ENCODE measurements at places on chromosomes 6 and 20.

DNA sequence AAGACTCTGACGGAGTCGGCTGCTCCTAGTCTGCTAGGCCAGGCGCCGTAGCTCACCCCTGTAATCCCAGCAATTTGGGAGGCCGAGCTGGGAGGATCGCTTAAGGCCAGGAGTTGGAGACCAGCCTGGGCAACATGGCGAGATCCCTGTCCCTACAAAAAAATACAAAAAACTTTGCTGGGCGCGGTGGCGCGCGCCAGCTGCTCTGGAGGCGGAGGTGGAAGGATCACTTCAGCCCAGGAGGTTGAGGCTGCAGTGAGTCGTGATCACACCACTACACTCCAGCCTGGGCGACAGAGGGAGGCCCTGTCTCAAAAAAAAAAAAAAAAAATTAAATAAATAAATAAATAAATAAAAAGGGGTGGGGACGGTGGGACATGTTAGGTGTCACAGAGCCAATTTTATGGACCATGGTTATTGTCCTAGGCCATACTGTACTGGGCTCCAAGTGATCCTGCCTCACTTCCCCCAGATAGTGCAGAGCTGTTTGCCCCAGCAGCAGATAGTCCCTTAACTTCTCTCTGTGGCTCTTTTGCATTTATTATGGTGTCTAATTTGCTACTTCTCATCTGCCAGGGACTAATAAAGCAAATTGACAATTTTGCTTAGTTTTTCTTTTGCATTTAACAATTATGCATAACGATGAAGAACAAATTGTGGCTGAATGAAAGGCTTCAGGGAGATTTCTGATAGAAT, 5.2 kb downstream of the PI16 start:
- no peaks in the 10 kb centered on the region for H3K36me3 ChIP-seq
- no peak for DNase-seq
- H3K4me3 ChIP-seq: no peak overlapping the region
- peaks cover 11% of the 10 kb centered on the region for H3K4me1 ChIP-seq
- H3K27ac ChIP-seq: peak overlapping the region; percentile 17

GRCh38 chr6:112123982-112124381, 36.6 kb downstream of the FAM229B start:
- H3K27me3 ChIP-seq: no peaks in the 10 kb centered on the region
- H3K4me3 ChIP-seq: no peak overlapping the region
- no peaks in the 10 kb centered on the region for H3K4me1 ChIP-seq

- no peak for DNase-seq
- H3K27ac ChIP-seq: peak overlapping the region; percentile 30
- H3K27me3 ChIP-seq: no peaks in the 10 kb centered on the region
- no peak overlapping the region for H3K4me3 ChIP-seq
- peaks cover 23% of the 10 kb centered on the region for H3K4me1 ChIP-seq
- H3K36me3 ChIP-seq: no peaks in the 10 kb centered on the region
Observed at GRCh38 chr6:139522511-139523220, 148.2 kb upstream of the CITED2 start.

GRCh38 chr20:58215116-58215515, 13.3 kb downstream of the ANKRD60 start:
- DNase-seq: peak; percentile 68
- no peak overlapping the region for H3K4me3 ChIP-seq
- H3K27ac ChIP-seq: no peak overlapping the region

GRCh38 chr6:1622220-1622850, 12.6 kb downstream of the FOXC1 start:
- peak; percentile 35 for DNase-seq
- H3K4me3 ChIP-seq: no peak overlapping the region
- no peaks in the 10 kb centered on the region for H3K4me1 ChIP-seq
- H3K27ac ChIP-seq: no peak overlapping the region
- no peaks in the 10 kb centered on the region for H3K27me3 ChIP-seq

DNA sequence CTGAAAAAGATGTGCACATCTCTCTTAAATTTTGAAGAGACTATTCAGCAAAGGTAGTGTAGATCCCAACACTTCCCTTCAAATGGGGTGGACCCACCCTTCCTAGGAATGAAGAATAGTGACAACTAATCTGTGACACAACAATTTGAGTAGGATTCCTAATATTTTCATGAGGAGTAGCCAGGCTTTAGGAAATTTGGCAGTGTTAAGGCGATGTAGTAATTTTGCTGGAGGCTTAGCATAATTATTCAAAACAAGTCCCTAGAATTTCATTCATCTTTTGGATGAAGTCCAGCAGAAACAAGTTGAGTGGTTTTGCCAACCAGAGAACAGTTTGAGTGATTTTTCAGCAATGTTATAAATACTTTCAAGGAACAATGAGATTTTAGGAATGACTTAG, 52.4 kb downstream of the ELOVL4 start:
- H3K4me3 ChIP-seq: no peak overlapping the region
- peaks cover 20% of the 10 kb centered on the region for H3K4me1 ChIP-seq
- H3K27me3 ChIP-seq: no peaks in the 10 kb centered on the region

DNA sequence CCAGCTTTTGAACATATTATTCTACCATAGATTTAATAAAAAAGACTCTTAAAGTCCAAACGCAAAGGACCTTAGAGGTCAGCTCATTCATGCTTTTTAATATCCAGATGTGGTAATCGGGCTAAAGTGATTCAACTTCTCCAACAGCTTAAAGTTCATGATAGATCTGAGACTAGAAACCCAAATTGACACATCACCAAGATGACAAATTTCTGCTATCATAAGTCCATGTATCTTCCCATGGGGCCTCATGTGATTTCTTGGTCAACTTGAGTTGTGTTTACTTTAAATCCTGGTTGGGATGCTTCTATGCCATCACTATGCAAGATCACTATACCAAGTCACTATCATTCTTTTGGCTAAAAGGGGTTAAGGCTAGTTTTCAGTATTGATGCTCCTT, 56.0 kb downstream of the SLC24A3 start:
- DNase-seq: no peak
- no peaks in the 10 kb centered on the region for H3K4me1 ChIP-seq
- H3K27ac ChIP-seq: no peak overlapping the region
- peaks cover 6% of the 10 kb centered on the region for H3K27me3 ChIP-seq

GRCh38 chr20:47181056-47181862, 175.2 kb downstream of the ZMYND8 start:
- H3K27me3 ChIP-seq: no peaks in the 10 kb centered on the region
- DNase-seq: peak; percentile 87
- no peaks in the 10 kb centered on the region for H3K4me1 ChIP-seq
- no peaks in the 10 kb centered on the region for H3K36me3 ChIP-seq
- H3K27ac ChIP-seq: no peak overlapping the region
- no peak overlapping the region for H3K4me3 ChIP-seq

GRCh38 chr20:10788877-10789276, 115.1 kb upstream of the JAG1 start:
- peaks cover 14% of the 10 kb centered on the region for H3K4me1 ChIP-seq
- H3K36me3 ChIP-seq: no peaks in the 10 kb centered on the region
- no peak for DNase-seq
- H3K4me3 ChIP-seq: no peak overlapping the region
- H3K27me3 ChIP-seq: no peaks in the 10 kb centered on the region

DNA sequence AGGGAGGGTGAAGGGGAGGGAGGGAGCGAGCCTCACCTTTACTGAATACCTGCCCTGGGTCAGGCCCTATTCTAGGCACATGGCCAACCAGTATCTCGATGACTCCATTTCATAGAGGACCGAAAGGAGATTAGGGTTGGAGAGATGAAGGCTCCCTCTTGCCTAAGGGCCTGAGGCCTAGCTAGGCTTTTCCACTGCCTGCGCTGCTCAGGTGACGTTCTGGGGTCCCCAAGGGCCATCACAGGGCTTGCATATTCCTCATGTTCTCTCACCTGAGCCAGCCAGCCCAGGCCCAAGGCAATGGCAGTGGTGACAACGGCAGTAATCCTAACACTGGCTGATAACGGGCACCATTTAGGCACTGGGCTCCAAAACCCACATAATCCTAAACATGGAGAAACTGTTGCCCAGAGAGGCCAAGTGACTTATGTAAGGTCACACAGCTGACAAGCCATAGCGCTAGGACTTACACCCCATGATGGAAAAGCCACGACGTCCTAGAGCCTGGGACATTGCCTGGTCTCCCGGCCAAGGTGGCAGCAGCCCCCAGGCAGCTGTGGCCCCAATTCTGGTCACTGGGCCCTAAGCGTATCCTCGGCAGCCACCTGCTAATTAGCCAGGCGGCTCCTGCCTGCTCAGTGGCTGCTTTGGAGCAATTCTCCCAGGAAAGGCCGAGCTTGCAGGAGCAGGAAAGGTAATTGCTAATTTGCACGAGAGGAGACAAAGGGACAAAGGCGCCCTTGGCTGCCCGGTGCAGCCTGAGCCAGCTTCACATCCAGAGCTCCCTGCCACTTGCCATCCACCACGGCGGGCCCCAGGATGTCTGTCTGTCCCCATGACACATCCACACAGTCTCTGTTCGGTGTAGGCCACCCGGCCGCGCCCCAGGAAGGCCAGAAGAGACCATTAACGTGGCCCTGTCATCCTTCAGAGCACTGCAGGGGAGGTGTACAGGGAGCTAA, 21.5 kb downstream of the NOL4L start:
- H3K4me1 ChIP-seq: no peaks in the 10 kb centered on the region
- no peak overlapping the region for H3K4me3 ChIP-seq
- no peak overlapping the region for H3K27ac ChIP-seq
- DNase-seq: peak; percentile 79
- H3K27me3 ChIP-seq: no peaks in the 10 kb centered on the region

DNA sequence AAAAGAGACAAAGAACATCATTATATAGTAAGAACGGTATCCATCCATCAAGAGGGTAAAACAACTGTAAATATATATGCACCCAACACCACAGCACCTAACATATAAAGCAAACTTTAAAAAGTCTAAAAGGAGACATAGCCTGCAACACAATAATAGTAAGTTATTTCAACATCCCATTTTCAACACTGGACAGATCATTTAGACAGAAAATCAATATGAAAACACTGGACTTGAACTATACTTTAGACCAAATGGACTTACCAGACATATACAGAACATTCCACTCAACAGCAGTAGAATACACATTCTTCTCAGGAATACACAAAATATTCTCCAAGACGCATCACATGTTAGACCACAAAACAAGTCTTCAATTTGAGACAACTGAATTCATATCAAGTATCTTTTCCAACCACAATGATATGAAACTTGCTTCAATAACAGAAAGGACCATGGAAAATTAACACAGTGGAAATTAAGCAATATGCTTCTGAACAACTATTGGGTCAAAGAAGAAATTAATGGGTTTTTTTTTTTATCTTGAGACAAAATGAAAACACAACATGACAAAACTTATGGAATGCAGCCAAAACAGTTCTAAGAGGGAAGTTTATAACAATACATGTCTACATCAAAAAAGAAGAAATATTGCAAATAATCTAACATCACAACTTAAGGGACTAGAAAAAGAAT, 23.9 kb upstream of the ASF1A start:
- no peak for DNase-seq
- H3K27me3 ChIP-seq: no peaks in the 10 kb centered on the region
- no peaks in the 10 kb centered on the region for H3K4me1 ChIP-seq
- no peak overlapping the region for H3K27ac ChIP-seq

DNA sequence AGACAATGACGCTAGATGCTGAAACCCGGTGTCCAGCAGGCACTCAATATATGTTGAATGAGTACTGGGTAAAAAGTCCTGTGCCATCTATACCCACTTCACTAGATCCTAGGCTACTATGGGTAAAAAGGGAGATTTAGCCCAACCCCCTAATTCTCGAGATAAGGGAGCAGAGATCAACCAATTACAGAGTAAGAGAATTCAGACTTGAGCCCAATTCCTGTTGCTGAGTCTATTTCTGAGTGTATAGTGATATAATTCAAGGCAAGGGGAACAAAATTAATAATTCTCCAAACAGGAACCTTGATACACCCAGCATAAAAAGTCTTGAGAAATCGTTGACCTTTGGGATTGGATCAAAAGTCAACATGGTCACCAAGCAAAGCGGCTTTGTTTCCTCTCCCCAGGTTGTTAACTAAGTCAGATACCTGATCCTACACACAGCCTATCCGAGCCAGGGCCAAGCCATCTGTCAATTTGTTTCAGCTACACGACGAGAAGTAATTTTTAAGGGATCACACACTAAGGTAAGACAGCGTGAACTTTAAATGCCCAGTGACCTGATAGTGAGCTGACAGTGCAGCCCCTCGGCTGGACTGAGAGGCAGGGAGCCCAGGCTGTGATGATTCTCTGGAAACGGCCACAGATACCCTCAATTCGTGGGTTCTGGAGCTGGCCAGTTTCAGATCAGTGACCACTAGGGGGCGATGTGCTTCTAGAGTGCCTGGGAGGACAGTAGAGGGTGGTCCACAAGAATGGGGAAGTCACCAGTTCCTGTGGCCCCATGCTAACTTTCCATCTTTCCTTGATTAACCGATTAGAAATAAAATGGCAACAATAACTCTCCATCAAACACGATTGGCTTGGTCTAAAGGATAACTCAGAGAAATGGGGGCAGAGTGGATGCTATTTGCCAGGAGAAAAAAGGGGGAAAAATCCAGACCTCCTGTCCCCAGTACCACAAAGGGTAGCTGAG, 46.2 kb downstream of the SLC22A23 start:
- H3K27ac ChIP-seq: no peak overlapping the region
- H3K27me3 ChIP-seq: no peaks in the 10 kb centered on the region
- H3K4me1 ChIP-seq: peaks cover 10% of the 10 kb centered on the region
- DNase-seq: no peak
- H3K4me3 ChIP-seq: no peak overlapping the region
- no peaks in the 10 kb centered on the region for H3K36me3 ChIP-seq

- no peak overlapping the region for H3K4me3 ChIP-seq
- H3K27me3 ChIP-seq: no peaks in the 10 kb centered on the region
- H3K4me1 ChIP-seq: no peaks in the 10 kb centered on the region
- no peak for DNase-seq
Observed at GRCh38 chr6:70846207-70846835, 110.5 kb downstream of the B3GAT2 start.

- H3K27me3 ChIP-seq: no peaks in the 10 kb centered on the region
- H3K27ac ChIP-seq: no peak overlapping the region
- no peak overlapping the region for H3K4me3 ChIP-seq
- H3K4me1 ChIP-seq: peaks cover 39% of the 10 kb centered on the region
- no peak for DNase-seq
Observed at GRCh38 chr20:48184229-48184628, 398.9 kb upstream of the SULF2 start.

DNA sequence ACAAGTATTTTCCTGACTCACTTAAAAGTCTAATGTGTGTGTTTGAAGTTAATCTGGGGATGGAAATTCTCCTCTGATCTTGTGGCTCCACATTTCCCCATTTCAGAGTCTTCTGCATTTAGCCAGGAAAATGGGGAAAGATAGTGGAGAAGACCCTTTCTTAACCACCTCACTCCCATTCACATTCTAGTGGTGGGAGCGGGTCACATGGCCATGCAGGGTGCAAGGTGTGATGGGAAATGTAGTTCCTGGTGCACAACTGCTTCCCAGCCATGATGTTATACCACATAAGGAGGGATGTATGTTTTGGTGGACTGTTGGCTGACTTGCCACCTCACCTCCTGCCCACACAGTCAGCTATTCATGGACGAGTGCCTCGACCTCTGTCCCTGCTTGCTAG, 61.8 kb downstream of the BANF2 start:
- H3K4me3 ChIP-seq: no peak overlapping the region
- DNase-seq: no peak
- H3K36me3 ChIP-seq: no peaks in the 10 kb centered on the region
- no peaks in the 10 kb centered on the region for H3K27me3 ChIP-seq

GRCh38 chr6:30882759-30883684, 1.3 kb upstream of the DDR1 start:
- H3K36me3 ChIP-seq: peaks cover 15% of the 10 kb centered on the region
- peaks cover 30% of the 10 kb centered on the region for H3K4me1 ChIP-seq
- H3K27ac ChIP-seq: peak overlapping the region; percentile 95

Data from RWPE2 (cell line).